ENCODE measurements at places on chromosomes 11 and 22.

DNA sequence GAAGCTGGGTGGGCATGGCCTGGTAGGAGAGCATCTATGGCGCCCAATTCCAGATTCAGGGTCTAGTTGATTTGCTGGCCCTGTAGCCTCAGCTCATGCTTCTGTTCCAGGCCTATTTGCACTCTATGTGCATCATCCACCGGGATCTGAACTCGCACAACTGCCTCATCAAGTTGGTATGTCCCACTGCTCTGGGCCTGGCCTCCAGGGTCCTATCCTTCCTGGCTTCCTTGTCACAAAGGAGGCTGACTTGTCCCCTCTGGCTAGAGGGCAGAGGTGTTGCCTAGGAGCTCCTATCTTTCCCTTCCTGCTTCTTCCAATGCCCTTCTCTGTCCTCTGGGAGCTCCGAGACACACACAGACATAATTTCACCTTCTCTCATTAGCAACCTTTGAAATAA is 21.3 kb downstream of the PIK3IP1 start:
- no peak for DNase-seq

GRCh38 chr11:45432910-45433309 is 146.8 kb upstream of the SYT13 start:
- DNase-seq = no peak

DNA sequence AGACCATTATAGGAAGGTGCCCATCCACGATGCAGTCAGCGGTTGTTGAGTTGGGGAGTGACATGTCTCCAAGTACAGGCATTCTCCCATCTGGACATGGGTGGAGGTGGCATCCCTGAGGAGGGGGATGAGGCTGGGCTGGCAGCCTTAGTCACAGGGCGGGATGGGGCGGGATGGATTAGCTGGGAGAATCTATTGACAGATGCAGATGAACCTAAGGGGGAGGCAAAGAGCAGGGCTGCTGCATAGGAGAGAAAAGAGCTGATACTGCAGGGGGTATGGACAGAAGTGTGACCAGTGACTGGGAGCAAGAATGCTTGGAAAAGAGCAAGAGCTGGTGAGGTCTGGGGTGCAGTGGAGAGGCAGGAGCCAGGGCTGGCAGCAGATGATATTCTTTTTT is 42.7 kb downstream of the SCN3B start:
- no peak for DNase-seq

- no peak for DNase-seq
Measured at GRCh38 chr22:26471522-26471921, 12.1 kb downstream of the HPS4 start.

Data from CD4-positive, alpha-beta T cell treated with Interleukin-10 for 1 hour (primary cell).